ENCODE measurements at places on chromosomes 7 and 10. TPM values are rescaled to one million over a fixed set of nuclear protein-coding genes. Genes with fewer than 3 reads are reported as not detected.

LRRN3 gene
- 3.4 TPM for total RNA-seq

TNKS2 gene
- total RNA-seq = 16.7 TPM

CALHM3 gene
- 6.8 TPM for total RNA-seq

NEUROD6 gene
- total RNA-seq = not detected

DNA sequence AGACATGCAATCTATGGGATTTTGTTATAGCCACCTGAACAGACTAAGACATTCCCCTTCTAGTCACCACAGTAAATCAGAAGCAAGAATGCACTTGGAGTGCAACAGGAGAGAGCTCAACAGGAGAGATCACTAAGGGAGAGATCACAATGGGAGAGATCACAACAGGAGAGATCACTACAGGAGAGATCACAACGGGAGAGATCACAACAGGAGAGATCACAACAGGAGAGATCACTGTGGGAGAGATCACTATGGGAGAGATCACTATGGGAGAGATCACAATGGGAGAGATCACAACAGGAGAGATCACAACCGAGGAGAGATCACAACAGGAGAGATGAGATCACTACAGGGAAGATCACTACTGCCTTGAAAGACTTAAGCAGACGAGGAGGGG, 238.5 kb upstream of the PITRM1 start:
- no peak for DNase-seq

GRCh38 chr10:86163522-86164173, 202.9 kb downstream of the GRID1 start:
- DNase-seq = no peak

DNA sequence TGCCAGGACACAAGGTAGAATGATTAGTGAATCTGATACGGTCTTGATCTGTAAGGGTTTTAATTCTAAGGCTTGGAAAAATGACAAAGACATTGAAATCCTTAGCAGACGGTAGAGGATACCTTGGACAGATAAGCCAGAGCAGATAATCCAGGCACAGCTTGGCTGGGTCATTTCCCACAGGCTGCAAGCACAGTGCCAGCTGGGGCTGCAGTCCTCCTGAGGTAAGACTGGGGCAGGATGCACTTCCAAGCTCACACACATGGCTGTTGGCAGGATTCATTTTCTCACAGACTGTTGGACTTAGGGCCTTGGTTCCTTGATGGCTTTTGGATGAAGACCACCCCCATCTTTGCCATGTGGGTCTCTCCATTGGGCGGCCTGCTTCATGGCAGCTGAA, 63.2 kb upstream of the BMPER start:
- DNase-seq = no peak

DNA sequence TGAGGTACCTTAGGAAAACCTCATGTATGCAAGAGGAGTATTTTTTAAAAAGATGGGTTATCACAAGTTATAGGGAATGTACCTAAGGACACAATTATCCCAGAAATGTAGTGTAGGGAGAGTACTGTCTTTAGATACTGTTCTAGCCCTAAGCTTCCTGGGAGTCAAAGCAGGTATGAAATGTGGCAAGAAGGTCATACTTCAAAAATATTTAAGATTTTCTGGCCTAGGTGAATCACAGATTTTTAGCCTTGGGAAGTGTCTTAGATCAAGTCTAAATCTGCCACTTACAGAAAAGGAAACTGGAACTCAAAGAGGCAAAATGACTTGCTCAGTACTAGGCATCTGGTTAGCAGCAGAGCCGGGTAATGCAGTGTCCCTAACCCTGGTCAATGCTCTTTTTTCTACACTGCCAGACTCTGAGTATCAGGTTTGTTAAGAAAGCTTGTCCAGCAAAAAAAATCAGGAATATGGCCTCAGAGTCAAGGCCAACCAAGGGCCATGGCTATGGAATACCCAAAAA, 13.9 kb downstream of the PIK3AP1 start:
- no peak for DNase-seq

DNA sequence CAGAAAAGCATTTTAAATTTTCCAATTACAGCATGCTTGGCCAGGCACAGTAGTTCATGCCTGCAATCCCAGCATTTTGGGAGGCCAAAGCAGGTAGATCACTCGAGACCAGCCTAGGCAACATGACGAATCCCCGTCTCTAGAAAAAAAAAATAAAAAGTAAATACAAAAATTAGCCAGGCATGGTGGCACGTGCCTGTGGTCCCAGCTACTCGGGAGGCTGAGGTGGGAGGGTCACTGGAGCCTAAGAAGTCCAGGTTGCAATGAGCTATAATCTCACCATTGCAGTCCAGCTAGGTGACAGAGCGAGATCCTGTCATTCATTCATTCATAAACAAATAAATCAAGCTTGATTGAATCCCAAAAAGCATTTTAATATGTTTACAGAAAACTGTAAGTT, 234.9 kb downstream of the PARD3 start:
- DNase-seq = no peak

DNA sequence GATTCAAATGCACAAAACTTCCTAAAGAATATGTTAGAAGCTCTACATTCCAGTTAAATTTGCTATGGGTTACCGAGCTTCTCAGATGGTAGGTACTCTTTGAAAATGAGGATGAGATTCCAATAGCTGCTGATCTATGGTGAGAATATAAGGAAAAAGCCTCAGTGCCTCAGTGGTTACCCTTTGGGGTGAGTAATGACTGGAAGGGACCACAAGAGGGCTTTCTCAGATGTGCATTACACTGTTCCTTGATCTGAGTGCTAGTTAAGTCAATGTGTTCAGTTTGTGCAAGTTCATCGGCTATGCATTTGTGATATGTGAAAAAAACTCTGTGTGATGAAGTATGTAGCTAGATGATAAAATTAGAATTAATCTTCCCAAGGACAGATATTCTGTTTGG, 3.5 kb downstream of the NRCAM start:
- peak; percentile 20 for DNase-seq

Data from RPMI7951 (cell line).